ENCODE measurements at places on chromosomes 4 and X. TPM values are rescaled to one million over a fixed set of nuclear protein-coding genes. Genes with fewer than 3 reads are reported as not detected.

The MAP3K15 gene
- total RNA-seq = 0.41 TPM

The PF4V1 gene
- total RNA-seq = not detected

The ANOS1 gene
- total RNA-seq = 26.4 TPM

The CACNA1F gene
- total RNA-seq = not detected

The GBA3 gene
- not detected for total RNA-seq

The GLRA3 gene
- total RNA-seq = not detected

The HMX1 gene
- total RNA-seq = not detected

The ATP6AP1 gene
- total RNA-seq = 81.8 TPM

The RIPPLY1 gene
- total RNA-seq = not detected

The VEGFD gene
- total RNA-seq = 12.3 TPM

The F11 gene
- 0.62 TPM for total RNA-seq

The TEX13B gene
- total RNA-seq = not detected

The EXOC1L gene
- total RNA-seq = not detected

Measured in tongue (tissue), 3 donors.